Erythroblast (primary cell): ENCODE measurements at places on chromosomes 12 and 14.

GRCh38 chr12:18895946-18896345 lies 158.0 kb downstream of the CAPZA3 start:
- no peak for DNase-seq

GRCh38 chr14:51581017-51581881 lies 70.5 kb upstream of the FRMD6 start:
- DNase-seq, result no peak

DNA sequence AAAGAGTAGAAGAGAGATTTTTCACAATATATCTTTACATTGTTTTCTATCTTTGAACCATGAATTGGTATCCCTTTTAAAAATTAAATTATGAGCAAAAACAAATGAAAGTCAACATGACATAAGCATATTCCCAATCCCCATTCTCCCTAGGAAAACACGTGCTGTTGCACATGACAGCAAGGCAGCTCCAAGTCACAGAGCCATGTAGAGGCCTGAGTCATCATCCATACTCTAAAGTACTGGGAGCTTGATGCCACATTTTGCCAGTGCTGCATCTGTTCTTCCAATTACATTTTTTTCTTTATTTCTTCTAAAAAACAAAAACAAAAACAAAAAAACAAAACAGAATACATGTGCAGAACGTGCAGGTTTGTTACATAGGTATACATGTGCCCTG lies 115.2 kb downstream of the ITPR2 start:
- no peak for DNase-seq

- no peak for DNase-seq
Measured at GRCh38 chr12:26271889-26272492, 76.6 kb downstream of the SSPN start.

GRCh38 chr14:76228138-76228537 lies 76.4 kb downstream of the GPATCH2L start:
- DNase-seq, result no peak

GRCh38 chr12:111753144-111753881 lies 13.4 kb upstream of the ALDH2 start:
- peak; percentile 37 for DNase-seq

DNA sequence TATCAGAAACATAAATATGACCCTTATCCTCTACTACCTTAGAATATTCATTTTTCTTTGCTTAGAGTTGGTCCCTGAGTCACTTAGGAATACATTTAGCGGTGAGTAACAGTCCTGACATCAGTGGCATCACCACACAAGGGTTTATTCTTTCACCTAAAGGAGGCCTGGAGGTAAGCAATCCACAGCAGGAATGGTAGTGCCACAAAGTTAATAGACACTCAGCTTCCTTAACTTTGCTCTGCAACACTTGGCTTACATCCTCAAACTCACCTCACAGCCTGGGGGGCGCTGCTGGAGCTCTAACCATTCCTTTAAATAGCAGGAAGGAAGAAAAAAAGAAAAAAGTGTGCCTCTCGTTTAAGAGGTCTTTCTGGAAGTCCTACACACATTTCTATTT lies 29.1 kb downstream of the BBOF1 start:
- no peak for DNase-seq

DNA sequence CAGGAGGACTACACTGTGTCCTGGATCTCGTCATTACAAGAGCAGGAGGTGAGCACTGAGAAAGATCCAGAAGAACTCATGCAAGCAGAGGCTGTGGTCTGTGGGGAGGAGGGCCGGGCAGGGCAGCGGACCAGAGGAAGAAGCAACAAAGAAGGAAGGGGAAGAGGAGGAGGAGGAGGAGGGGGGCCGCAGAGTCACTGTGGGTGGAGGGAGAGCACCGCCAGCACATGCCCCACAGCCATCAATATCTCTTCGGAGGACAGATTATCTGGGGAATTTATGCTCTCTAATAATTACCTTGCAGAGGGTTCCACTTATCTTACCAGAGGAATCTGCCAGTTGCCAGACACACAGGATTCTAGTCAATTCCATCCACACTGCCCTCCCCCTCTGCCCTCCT lies 105.6 kb downstream of the DPF3 start:
- DNase-seq, result no peak

DNA sequence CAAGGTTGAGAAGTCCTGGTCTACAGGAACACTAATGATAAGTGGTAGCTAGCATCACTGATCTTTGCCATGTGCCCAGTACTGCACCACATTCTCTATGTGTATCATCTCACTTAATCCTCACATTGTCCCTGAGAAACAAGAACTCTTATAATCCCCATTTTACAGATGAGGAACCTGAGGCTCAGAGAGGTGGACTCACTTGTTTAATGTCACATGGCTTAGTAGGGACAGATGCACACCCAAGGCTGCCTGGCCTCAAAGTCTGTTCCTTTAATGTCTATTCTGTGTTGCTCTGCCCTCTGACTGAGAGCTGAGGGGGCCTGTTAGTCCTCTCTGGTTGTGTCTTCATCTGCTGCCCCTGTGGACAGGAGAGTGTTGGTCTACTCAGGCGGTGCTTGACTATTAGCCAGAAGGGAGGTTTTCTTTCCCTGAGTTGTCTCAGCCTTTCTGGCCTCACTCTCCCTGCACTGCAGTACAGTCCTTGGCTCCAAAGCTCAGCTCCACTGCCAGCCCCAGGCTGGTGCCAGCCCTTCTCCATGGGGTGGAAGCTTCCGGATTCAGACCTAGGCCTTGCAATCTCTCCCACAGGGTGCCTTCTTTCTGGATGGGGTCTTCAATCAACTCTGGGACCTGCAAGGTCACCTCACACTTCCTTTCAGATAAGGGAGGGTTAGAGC lies 4.9 kb upstream of the DYNLL1 start:
- no peak for DNase-seq

DNA sequence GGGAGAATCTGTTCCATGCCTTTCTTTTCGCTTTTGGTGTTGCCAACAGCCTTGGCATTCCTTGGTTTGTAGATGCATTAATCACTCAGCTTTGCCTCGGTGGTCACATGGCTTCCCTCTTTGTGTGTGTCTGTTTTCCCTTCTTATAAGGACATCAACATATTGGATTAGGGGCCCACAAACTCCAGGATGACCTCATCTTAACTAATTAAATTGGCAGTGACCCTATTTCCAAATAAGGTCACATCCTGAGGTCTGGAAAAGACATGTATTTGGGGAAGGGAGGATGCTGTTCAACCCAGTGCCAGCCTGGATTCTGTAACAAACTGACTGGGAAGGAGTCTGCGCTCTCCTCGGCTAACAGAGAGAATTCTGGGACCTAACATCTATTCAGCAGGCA lies 365.7 kb upstream of the FKBP4 start:
- DNase-seq, result no peak

DNA sequence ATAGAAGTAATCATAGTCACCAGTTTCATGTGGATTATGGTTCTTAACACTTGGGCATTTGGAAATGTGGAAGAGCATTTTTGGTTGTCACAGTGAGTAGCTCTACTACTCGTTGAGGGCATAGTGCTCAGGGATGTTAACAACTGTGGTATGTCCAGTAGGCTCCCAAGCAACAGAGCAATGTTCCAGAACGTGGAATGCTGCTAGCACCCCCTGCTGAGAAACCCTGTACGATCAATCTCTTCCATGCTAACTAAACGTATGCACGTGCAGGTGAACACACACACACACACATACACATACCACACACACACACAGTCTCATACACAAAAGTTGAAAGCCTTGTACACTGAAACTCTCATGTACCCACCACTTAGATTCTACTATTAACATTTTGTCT lies 16.6 kb upstream of the GNPTAB start:
- DNase-seq, result no peak

DNA sequence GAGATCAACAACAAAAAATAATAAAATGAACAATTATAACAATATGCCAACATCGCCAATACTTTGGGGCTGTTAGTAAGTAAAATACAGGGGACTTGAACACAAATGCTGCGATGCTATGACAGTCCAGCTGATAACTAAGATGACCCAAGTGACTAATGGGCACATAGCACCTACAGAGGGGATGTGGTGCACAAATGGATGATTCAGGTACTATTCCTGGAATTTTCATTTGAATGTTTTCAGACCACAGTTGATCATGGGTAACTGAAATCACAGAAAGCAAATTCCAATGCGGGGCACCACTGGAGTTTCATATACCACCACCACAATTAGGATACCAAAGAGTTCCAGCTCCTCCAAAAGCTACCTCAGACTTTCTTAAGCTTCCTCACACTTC lies 82.9 kb downstream of the RCOR1 start:
- DNase-seq, result no peak

DNA sequence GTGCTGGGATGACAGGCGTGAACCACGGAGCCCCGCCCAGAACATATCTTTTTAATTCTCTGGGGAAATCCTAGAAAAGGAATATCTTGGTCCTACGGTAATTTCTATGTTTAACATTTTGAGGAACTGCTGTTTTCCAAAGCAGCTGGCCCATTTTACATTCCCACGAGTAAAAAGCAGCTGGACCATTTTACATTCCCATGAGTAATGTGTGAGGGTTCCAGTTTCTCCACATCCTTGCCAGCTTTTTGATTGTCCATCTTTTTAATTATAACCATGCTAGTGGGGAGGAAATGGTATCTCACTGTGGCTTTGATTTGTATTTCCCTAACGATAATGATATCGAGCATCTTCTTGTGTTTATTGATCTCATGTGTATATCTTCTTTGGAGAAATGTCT lies 4.4 kb upstream of the P2RX4 start:
- DNase-seq, result no peak

DNA sequence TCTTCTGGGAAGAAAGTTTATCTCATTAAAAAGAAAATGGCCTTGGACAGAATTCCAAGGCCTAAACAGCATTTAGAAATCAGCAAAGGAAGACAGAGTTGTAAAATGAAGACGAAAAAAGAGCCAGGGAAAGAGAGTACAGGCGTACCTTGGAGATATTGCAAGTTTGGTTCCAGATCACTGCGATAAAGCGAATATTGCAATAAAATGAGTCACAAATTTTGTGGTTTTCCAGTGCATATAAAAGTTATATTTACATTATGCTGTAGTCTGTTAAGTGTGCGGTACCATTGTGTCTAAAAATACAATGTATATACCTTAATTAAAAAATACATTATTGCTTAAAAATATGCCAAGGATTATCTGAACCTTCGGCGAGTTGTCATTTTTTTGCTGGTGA lies 9.0 kb downstream of the PCNX1 start:
- no peak for DNase-seq

GRCh38 chr12:53980802-53981496 lies 4.0 kb upstream of the HOXC10 start:
- no peak for DNase-seq

DNA sequence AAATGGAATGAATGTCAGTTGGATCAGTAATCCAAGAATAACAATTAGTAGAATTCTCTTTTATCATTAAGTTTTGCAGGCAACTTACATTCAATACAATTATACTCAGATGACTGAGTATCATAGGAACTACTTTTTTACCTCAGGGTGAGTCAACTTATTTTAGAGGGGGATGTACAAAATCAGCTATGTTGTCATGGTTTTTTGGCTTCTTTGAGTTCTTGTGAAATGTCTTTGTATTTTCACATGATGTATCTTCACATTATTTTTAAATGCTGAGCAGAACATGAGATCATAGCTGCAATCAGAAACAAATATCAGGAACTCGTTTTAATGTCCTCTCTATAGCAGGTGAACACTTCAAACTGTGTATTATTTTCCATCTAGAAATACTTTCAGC lies 65.3 kb upstream of the PTPRR start:
- DNase-seq, result no peak

- no peak for DNase-seq
Measured at GRCh38 chr12:3230758-3231375, 153.7 kb downstream of the TSPAN9 start.

DNA sequence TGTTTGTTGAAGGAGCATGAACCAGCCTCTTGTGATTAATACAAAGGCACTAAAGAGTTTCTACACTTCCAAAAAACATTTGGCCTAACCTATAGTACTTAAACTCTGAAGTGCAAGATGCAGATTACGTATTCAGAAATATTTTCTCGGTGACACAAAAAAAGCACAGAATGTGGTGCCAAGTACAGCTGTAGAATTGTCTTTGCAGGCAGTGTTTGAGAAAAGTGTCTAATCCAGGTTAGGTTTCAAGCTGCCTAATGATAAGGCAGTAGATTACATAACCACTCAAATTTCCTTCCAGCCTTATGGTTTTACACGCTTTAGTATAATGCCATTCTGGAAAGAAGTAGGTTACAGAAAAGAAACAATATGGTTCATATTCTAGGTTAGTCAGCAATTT lies 205.2 kb downstream of the KLHL28 start:
- no peak for DNase-seq
